ENCODE measurements at places on chromosomes 7 and 10.

GRCh38 chr10:62000726-62001125 lies 99.2 kb downstream of the ARID5B start:
- H3K36me3 ChIP-seq = peaks cover 4% of the 10 kb centered on the region
- no peak overlapping the region for H3K27ac ChIP-seq
- no peaks in the 10 kb centered on the region for H3K4me1 ChIP-seq
- no peak overlapping the region for H3K4me3 ChIP-seq

DNA sequence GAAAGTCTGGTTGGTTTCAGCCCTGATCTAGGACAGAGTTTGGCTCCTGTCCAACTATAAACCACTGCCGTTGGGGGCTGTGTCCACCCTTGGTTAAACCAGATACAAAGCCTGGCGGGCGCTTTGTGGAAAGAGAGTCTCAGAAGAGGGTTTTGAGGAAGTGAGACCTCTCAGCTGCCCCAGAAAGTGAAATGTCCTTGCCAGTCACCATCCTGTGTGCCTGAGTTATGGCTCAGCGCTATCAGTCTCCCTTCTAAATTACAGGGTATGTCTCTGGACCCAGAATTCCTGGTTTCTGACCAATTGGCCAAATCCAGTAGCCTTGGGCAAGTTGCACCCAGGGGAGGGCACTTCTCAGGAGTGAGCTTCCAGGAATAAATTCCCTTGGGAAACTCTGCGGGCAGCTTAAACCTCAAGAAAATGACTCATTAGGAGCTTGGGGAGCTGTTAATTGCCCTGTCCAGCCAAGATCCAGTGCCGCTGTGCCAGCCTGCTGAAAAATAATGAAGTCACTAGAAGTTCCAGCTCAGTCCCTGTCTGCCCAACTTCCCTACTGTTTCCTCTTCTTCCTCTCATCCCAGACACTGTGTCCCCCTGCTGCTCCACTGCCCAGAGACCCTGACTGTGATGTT lies 66.7 kb upstream of the PDZD8 start:
- H3K27ac ChIP-seq = peak overlapping the region; percentile 93
- DNase-seq = peak; percentile 85
- no peak overlapping the region for H3K4me3 ChIP-seq
- H3K4me1 ChIP-seq = peaks cover 29% of the 10 kb centered on the region

DNA sequence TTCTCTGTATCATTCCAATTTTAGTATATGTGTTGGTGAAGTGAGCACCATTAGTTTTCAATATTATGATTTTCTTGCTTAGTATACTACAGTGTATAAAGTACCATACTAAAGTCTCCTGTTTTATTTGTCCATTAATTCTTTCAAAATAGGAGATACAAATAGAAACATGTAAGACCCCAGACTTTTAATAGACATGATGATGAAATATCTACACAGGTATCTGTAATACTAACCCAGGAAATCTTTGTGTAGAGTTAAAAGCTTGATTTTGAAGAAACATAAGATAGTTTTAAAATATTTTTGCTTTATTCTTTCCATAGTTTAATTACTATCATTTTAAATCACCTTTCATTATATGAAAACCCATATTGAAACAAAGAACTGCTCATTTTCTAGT lies 133.8 kb upstream of the WNT16 start:
- no peaks in the 10 kb centered on the region for H3K36me3 ChIP-seq
- H3K4me3 ChIP-seq = no peak overlapping the region
- no peaks in the 10 kb centered on the region for H3K27me3 ChIP-seq
- no peak for DNase-seq

- H3K27ac ChIP-seq = no peak overlapping the region
- no peak for DNase-seq
- H3K36me3 ChIP-seq = no peaks in the 10 kb centered on the region
- H3K4me3 ChIP-seq = no peak overlapping the region
Measured at GRCh38 chr10:48926255-48926654, 13.4 kb downstream of the LRRC18 start.

GRCh38 chr7:142301299-142301698 lies 43.4 kb upstream of the PRSS58 start:
- no peaks in the 10 kb centered on the region for H3K36me3 ChIP-seq
- H3K27me3 ChIP-seq = no peaks in the 10 kb centered on the region
- no peak for DNase-seq
- H3K27ac ChIP-seq = no peak overlapping the region

- H3K27ac ChIP-seq = no peak overlapping the region
- H3K36me3 ChIP-seq = no peaks in the 10 kb centered on the region
- no peaks in the 10 kb centered on the region for H3K27me3 ChIP-seq
- H3K4me1 ChIP-seq = no peaks in the 10 kb centered on the region
- DNase-seq = no peak
Measured at GRCh38 chr7:134395604-134396003, 63.3 kb downstream of the AKR1B1 start.

DNA sequence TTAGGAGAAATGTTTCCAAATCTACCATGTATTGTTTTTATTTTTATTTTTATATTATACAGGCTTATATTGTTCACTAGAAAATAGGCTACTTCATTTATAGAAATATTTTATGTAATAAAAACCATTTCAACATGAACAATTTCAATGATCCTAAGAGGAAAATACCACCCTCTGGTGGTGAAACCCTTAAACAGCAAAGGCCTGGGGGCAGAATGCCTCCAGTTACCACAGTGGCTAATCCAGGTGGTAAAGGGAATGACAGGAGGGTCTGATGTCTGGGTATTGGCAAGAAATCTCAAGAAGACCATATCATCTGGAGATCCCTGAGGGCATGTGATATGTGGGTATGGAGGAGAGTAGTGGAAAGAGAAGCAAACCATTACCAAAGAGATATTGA lies 19.3 kb downstream of the MACC1 start:
- H3K27me3 ChIP-seq = no peaks in the 10 kb centered on the region
- peaks cover 23% of the 10 kb centered on the region for H3K4me1 ChIP-seq
- no peaks in the 10 kb centered on the region for H3K36me3 ChIP-seq
- no peak overlapping the region for H3K4me3 ChIP-seq

DNA sequence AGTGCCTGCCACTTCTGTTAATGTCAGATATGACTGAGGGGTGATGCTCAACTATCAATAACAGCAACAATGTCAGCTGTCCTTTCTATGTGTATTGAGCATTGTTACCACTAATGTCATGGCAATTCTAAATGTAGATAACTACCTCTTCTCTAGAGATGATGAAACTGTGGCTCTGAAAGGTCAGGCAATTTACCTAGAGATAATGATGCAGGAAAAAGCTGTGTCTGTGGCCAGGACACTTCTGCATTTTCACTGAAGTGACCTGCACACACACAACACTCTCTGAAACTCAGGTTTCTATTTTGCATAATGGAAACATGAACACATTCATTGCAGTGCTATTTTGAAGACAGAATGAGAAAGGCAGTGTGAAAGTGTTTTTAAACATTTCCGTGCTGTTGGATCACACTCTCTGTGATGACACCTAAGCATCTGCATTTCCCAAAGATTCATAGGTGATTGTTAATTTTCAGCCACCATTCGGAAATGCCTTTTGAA lies 148.2 kb downstream of the KCND2 start:
- H3K4me1 ChIP-seq = no peaks in the 10 kb centered on the region
- H3K27me3 ChIP-seq = no peaks in the 10 kb centered on the region
- DNase-seq = no peak
- H3K27ac ChIP-seq = no peak overlapping the region
- no peaks in the 10 kb centered on the region for H3K36me3 ChIP-seq

- no peak overlapping the region for H3K4me3 ChIP-seq
- no peaks in the 10 kb centered on the region for H3K4me1 ChIP-seq
- no peak overlapping the region for H3K27ac ChIP-seq
- no peaks in the 10 kb centered on the region for H3K27me3 ChIP-seq
Measured at GRCh38 chr10:60518745-60519144, 129.1 kb upstream of the ANK3 start.

GRCh38 chr7:18201350-18201749 lies 173.7 kb upstream of the PRPS1L1 start:
- no peak overlapping the region for H3K27ac ChIP-seq
- H3K27me3 ChIP-seq = no peaks in the 10 kb centered on the region
- H3K4me3 ChIP-seq = no peak overlapping the region
- no peaks in the 10 kb centered on the region for H3K36me3 ChIP-seq
- H3K4me1 ChIP-seq = no peaks in the 10 kb centered on the region
- no peak for DNase-seq

DNA sequence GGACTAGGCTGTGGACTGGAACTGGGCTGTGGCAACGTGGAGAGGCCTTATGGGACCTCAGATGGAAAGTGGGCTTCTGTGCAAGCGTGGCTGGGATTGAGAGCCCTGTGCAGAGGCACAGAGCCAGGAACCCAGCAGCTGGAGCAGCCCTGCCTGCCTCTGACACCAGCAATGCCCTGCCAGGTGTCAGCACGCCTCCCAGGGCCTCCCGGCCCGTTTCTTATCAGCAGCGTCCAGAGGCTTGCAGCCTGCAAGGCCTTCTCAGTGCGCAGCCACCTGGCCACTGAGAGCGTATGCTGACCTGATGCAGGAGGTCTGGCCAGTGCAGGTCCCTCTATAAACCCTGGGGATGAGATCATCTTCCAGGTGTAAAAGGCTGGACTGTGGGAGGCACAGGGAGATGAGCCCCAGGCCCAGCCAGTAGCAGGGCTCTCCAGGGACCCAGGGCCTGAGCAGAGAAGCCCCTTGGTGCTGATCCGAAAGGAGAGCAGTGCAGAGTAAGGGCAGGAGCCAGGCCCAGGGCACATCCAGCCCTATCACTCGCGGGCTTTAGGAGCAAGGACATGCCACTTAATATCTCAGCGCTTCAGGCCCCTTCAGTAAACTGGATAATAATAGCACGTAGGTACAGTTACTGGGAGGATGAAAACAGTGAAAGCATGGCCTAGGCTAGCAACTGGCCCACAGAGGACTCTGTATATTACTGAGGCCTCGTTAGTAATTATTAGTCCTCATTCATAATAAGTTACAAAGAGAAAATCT lies 38.8 kb upstream of the ANTXRL start:
- H3K27me3 ChIP-seq = no peaks in the 10 kb centered on the region
- H3K4me1 ChIP-seq = no peaks in the 10 kb centered on the region
- no peaks in the 10 kb centered on the region for H3K36me3 ChIP-seq
- no peak for DNase-seq

GRCh38 chr7:29459589-29459988 lies 104.0 kb upstream of the PRR15 start:
- no peaks in the 10 kb centered on the region for H3K27me3 ChIP-seq
- no peaks in the 10 kb centered on the region for H3K36me3 ChIP-seq
- DNase-seq = no peak
- H3K4me1 ChIP-seq = no peaks in the 10 kb centered on the region

DNA sequence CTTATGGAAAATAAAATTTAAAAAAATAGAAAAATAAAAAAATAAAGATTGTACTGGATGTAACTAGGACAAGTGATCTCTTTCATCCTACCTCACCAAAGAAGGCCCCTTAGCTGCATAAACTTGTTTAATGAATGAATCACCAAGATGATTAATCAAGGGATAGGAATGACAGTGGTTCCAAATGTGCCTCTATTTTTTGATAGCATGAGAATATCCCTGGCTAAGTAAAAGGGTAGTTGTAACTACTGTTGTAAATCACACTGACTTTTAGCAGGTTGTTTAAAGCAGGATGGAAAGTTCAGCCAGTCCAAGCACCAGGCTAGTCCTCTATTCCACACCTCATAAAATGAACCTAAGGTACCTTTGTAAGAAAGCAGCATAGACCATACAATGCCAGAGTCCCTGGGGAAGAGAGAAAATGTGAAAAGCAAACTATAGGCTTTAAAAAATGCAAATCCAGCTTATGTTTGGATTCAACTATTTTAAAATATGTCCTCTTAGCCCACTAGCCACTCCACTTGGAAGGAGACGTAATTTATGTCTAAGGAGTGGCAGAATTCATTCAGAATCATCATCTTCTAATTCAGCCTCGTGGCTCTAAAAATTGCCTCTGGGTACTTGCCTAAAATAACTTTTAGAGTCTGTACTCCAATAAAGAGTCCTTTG lies 126.8 kb downstream of the SKIDA1 start:
- H3K27me3 ChIP-seq = no peaks in the 10 kb centered on the region
- peaks cover 29% of the 10 kb centered on the region for H3K4me1 ChIP-seq
- peak overlapping the region; percentile 85 for H3K27ac ChIP-seq
- H3K36me3 ChIP-seq = no peaks in the 10 kb centered on the region

GRCh38 chr7:2855386-2855785 lies 11.3 kb upstream of the GNA12 start:
- no peaks in the 10 kb centered on the region for H3K4me1 ChIP-seq
- no peak overlapping the region for H3K4me3 ChIP-seq
- no peaks in the 10 kb centered on the region for H3K36me3 ChIP-seq
- no peak for DNase-seq

DNA sequence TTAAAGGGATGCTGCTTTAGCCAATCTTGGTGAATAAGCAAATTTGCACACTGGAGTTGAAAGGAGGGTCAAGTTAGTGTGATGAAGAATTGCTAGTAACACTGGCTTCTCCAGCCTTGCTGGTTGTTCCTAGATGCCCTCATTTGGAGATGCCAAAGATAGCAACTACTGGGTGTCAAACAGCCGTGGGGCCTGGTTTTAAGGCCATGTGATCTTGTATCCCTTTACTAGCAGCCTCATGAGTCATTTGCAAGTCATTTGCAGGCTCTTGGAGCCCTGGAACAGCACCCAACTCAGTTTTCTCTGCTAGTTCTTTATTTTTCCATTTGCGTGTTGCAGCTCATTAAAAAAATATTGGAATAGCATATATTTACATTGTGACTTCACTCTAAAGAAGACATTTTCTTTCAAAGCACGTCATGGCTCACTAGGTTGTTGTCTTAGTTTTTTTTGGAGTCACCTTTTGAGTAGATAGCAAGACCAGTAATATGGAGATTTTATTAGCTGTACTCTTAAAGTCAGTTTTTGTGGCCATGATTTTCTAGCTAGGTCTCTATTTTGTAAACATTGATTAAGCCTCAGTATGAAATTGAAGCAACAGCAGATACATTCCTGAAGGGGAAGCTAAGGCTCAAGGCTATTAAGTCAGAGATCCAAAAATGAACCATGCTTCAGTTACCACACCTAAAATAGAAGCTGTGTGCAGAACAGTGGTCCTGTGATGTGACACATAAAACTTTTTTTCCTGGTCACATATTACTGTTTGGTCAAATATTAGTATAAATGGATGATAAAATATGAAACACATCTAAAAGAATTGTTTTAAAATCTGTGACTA lies 1.3 kb downstream of the LSMEM1 start:
- H3K36me3 ChIP-seq = peaks cover 6% of the 10 kb centered on the region
- peak overlapping the region; percentile 8 for H3K27ac ChIP-seq
- DNase-seq = peak; percentile 69
- peaks cover 13% of the 10 kb centered on the region for H3K4me1 ChIP-seq

DNA sequence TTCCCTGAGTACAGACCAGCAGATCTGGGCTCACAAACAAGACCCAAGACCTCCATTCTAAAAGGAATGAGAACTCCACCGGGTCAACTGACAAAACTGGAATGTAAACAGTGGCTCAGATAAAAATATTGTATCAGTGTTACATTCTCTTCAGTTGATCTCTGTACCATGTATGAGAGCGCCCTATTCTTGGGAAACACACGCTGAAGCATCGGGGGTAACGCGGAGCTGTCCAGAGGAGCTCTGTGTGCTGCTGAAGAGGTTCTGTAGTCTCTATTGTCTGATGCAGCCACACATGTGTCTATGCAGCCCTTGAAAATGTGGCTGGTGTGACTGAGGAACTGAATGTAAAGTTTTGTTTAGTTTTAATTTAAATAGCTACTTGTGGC lies 39.7 kb downstream of the HIPK2 start:
- H3K27me3 ChIP-seq = no peaks in the 10 kb centered on the region
- 0 out of 2 replicates have a peak, but pooled peaks cover 4% of the 10 kb centered on the region for H3K36me3 ChIP-seq
- H3K4me3 ChIP-seq = no peak overlapping the region

GRCh38 chr10:95211606-95212279 lies 17.7 kb downstream of the ACSM6 start:
- H3K4me3 ChIP-seq = no peak overlapping the region
- H3K27ac ChIP-seq = no peak overlapping the region
- peaks cover 16% of the 10 kb centered on the region for H3K4me1 ChIP-seq
- no peaks in the 10 kb centered on the region for H3K27me3 ChIP-seq
